Endodermal cell (in vitro differentiated cells): ENCODE measurements at places on chromosomes 2 and 18. TPM values are rescaled to one million over a fixed set of nuclear protein-coding genes. Genes with fewer than 3 reads are reported as not detected.

The DNAJC5G gene
- total RNA-seq: 0.45 to 0.49 TPM in 2 of 3 replicates, not detected in the other

The TUBA4B gene
- not detected in 3 replicates for total RNA-seq

The CCDC93 gene
- total RNA-seq: 31.1 and 35.6 TPM in 2 replicates

The ADRA2B gene
- total RNA-seq: 2.3 to 3.8 TPM (median 3.5 TPM) in 3 replicates

GRCh38 chr2:216635701-216636550 is 2.7 kb downstream of the IGFBP2 start:
- peaks cover 7% of the 10 kb centered on the region for H3K27me3 ChIP-seq
- H3K36me3 ChIP-seq: peaks cover 11% of the 10 kb centered on the region
- peak overlapping the region; percentile 91 for H3K4me3 ChIP-seq

- H3K4me1 ChIP-seq: no peaks in the 10 kb centered on the region
- DNase-seq: no peak
- no peak overlapping the region for H3K27ac ChIP-seq
- H3K36me3 ChIP-seq: no peaks in the 10 kb centered on the region
These were observed 126.6 kb downstream of the TNS1 start for GRCh38 chr2:217876253-217876570.

DNA sequence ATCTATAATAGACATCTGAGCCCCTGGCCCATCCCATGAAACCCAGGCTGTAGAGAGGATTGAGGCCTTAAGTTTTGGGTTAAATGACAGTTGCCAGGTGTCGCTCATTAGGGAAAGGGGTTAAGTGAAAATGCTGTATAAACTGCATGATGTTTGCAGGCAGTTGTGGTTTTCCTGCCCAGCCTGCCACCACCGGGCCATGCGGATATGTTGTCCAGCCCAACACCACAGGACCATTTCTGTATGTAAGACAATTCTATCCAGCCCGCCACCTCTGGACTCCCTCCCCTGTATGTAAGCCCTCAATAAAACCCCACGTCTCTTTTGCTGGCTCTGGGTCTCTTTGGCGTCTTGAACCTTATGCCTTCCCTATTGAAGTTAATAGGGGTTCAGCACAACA is 110.7 kb downstream of the XRCC5 start:
- H3K27me3 ChIP-seq: no peaks in the 10 kb centered on the region
- DNase-seq: no peak
- H3K36me3 ChIP-seq: no peaks in the 10 kb centered on the region
